ENCODE measurements at places on chromosomes 5 and 9.
A peak's percentile ranks its signal among the peaks of the same experiment; 100 is the strongest.

DNA sequence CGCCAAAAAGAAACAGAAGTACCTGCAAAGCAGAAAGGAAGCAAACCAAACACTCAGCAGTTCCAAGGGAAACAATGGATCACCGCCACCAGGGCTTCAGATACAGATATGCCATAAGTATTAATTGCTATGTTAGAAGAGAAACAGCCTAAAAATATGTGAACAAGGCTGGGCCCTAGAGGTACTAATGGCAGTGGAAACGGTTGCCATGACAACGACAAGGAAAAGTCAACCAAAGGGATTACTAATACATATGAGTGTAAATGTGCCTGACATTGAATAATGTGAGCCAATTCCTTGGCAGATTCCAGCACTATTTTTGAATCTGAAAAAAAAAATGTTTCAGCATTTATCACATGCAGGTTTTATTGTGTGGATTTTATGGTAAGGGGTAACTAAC lies 75.0 kb downstream of the CAVIN4 start:
- DNase-seq: no peak

DNA sequence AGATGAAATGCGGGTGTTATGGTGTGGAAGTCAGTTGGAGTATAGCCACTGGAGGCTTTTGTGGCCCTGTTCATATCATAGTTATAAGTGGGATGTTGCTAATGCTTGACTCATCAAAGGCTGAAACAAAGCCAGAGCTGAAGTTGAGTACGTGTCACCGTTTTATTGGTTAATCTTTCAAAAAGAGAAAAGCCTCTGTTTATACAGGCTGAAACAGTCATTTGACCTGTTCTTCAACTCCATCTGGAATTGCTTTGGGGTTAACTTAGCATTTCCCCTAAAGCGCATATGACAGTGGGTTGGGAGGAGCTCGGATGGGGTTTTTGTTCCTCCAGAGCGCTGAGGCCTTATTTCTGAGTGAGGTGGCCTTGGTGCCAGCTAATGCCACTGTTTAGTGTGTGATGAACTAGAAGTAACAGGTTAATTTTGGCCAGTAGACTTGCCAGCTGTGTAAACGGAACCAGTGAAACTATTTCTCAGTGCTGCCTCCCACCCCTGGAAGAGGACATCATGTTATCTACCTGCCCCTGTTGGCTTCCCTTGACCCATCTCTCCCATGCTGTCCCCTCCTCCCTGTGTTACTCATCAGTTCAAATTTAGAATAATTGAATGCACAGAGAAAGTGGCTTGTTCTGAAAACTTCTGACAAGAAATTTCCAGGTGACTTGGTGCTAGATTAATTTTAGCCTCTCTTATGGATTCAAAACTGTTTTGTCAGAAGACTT lies 34.2 kb downstream of the MTAP start:
- DNase-seq: no peak

- no peak for DNase-seq
Observed at GRCh38 chr9:16070455-16071145, 517.8 kb downstream of the CCDC171 start.

DNA sequence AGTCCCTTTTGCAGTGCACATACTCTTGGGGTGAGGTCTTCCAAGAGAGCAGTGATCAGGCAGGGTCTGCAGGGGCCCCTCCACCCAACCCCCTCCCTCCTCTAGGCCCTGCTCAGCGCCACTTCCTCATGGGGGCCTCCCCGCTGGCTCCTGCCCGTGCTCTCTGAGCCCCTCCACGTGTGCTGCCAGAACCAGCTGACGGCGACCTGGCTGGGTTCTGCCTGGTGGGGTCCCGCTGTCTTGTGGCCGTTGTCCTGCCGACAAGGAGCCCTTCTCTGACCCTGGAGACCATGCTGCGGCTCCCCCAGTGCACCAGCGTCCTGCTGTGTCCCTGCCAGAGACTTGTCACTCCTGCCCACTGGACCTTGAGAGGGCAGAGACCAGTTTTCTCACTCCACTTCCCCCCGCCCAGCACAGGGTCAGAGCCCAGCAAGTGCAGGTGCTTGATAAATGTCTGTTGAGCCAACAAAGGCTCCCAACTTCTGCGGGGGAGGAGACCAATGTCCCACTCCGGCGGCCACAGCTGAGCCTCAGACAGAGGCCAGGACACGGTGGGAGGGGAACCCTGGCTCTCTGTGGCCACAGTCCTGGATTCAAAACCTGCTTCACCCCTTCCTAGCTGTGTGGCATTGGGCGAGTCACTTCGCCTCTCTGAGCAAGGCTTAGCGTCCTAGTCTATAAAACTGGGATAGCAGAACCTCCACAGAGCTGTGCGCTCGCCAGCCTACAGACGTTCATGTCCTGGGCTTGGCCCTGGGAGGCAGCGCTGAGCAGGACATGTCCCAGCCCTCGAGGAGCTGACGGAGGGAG lies 24.8 kb downstream of the SARDH start:
- DNase-seq: no peak

DNA sequence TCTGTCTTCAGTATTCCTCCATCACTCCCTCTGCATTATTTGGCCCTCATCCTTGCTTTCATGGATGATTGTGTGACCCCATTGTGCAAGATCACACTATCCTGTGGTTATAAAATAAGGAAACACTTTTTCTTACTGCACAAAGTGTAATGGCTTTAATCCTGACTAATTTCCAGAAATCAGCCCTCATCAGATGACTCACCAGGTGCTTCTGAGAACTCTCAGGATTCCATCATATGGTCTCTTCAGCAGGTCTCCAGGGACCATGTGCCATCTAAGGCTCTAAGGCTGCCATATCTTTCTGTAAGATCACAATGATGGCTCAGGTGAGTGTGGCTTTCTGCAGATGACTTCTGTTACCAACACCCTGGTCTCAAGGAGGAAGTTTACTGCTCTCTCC lies 27.3 kb upstream of the FER start:
- no peak for DNase-seq

- peak; percentile 45 for DNase-seq
Observed at GRCh38 chr9:69932901-69933300, 110.7 kb upstream of the MAMDC2 start.

DNA sequence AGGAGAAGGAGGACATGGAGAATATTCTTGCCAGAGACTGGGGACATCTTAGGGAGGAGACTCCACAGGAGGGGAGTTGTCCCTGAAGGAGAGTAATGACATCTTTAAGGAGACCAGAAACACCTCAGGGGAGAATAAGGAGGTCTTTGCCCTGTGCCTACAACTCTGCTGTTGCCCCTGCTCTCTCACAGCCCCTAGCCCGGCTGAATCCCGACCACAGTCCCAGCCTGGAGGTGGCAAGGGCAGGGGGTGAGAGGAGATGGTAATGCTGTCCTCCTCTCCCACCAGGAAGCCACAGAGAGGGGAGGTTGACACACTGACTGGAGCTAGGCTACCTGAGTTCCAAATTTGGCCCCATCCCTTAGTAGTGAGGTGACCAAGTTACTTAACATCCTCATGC lies 30.2 kb upstream of the ENHO start:
- DNase-seq: no peak

DNA sequence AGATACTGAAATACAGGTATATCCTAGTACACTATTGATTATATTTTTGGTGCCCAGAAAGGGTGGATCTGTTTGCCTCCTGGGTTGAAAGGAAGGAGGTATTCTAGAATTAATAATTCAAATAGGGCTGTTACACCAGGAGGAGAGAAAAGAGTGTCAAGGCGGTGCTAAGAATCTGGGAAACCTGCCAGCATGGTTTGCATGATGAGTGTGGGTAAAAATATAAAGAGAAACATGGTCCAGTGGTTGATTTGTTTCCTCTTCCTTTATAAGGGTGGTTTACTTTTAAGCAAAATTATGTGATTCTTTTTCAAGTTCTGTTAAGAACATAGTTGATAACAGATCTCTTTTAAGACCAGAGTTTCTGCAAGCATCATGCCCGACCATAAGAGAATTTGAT lies 69.4 kb upstream of the NFIB start:
- peak; percentile 28 for DNase-seq

GRCh38 chr5:55817030-55817429 lies 34.1 kb upstream of the IL31RA start:
- no peak for DNase-seq

DNA sequence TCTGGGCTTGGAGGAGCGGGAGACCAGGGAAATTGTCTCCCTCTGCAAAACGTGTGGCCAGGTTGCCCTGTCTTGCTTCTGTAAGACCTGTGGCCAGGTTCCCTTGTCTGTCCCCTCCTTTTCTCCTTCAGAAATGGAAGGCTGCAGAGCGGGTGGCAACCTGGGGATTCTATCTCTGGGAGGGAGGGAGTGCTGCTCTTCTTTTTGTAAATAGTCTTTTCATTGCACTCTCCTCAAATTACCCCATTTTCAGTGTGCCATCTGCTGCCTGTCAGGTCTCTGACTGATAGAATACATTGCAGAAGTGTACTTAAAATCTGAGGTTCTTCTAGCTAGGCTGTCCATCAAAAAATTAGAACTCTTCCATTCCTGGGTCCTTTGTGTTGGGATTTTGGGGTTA lies 126.0 kb downstream of the GABRB2 start:
- DNase-seq: no peak

DNA sequence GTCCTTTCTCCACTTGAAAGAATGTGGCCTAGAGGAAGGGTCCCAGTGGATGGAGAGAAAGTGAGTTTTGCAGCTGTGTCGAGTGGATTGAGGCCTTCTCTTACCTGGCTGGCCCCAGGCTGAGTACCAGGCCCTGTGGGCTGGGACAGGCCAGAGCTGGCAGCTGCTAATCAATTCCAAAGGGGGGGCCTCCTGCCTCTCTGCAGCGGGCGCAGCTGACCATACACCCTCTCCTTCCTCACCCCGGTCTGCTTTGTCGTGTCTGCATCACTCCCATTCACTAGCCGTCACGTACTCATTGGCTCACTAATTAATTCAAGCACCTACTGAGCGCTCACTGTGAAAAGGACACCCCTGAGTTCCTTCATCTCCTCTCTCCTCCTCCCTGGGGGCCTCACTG lies 58.4 kb upstream of the PITX1 start:
- DNase-seq: no peak

GRCh38 chr5:15008476-15008875 lies 136.9 kb upstream of the ANKH start:
- DNase-seq: no peak

DNA sequence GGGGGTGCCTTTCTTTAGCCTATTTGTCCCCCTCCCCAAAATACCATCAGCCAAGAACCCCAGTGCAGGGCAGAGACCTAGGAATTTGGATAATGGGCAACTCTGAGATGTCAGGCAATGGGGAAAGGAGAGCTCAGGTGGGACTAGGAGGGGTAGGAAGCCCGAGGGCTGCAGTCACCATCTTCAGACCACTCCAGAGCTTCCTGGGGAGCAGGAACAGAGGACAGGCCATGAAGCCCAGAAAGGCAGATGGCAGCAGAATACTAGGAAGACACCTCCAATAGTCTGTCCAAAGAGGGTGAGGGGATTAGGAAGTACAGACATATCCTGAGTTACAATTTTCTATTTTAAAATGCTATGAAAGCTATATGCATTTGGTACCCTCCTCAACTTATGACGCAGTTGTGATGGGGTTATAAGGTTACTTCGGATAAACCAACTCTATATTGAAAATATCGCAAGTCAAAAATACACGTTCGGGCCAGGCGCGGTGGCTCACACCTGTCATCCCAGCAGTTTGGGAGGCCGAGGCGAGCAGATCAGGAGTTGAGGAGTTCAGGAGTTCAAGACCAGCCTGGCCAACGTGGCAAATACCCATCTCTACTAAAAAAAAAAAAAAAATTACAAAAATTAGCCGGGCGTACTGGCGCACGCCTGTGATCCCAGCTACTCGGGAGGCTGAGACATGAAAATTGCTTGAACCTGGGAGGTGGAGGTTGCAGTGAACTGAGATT lies 34.6 kb upstream of the IL17B start:
- DNase-seq: no peak

DNA sequence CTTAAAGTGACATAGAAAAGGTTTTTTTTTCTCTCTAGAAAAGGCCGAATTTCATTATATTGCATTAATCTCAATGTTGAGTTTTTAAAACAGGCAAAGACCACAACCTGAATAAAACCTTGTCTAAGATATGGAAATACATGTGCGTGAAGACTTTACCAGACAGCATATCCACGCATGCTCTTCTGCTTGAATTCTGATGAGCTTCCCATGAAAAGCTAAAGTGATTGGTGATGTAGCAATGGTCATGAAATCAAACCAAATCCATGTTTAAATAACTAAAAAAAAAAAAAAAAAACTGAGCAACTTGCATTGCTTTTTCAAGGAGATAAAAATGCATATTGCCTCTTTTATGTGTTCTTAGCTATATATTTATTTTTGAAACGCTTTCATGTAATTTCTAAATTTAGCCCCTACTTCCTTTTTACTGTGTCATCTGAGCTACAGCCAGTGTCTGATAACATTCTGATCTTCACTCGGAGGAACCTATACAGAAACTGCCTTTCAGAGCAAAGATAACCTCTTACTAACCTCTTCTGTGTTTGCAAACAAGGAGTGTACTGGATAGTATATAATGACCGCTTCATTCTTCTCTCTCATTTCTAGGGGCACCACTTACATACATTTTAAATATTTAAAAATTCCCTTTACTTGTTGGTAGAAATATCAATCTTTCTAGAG lies 179.1 kb upstream of the GNA14 start:
- peak; percentile 8 for DNase-seq

DNA sequence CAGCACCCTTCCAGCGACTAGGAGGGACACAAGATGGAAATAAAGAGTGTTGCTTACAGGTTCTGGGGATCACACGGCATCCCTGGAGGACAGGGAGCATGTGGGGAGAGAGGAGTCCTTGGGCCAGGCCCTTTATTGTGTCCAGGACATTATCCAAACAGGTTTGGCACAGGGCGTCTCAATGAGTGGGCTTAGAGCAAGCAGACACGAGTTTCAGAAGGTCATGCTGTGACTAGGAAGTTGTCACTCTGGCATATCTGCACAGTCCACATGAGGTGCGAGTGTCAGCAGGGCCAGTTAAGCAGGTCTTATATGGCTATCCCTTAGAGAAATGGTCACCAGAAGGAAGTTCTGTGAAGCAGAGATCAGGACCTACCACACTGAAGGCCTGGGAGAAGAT lies 174.5 kb upstream of the OTULINL start:
- no peak for DNase-seq

GRCh38 chr5:10301842-10302610 lies 5.7 kb downstream of the CMBL start:
- DNase-seq: no peak

GRCh38 chr5:39948867-39949468 lies 524.2 kb upstream of the DAB2 start:
- peak; percentile 85 for DNase-seq
